ENCODE measurements at places on chromosomes 6 and 20.
A peak's percentile ranks its signal among the peaks of the same experiment; 100 is the strongest.

- DNase-seq, result no peak
Measured at GRCh38 chr6:116444092-116444491, 17.1 kb upstream of the CALHM6 start.

DNA sequence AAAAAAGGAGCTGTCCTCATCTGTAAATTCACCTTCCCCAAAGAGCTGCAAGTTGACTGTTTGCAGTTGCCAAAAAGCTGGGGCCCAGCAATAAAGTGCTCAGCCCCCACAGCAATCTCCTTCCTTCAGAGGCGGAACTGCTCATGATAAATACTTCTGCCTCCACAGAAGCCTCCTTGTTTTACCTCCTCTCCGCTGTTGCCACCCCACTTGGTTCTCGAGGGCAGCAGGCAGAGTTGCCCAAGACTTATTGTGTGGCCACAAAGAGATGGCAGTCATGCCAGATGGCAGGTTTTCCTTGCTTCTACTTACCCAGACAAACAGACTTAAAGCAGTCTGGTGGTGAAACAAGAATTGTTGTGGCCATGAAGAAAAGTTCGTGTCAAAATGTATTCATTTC lies 66.3 kb downstream of the SLX4IP start:
- peak; percentile 23 for DNase-seq

- DNase-seq, result no peak
Measured at GRCh38 chr20:61186771-61187472, 65.1 kb upstream of the CDH4 start.

- no peak for DNase-seq
Measured at GRCh38 chr6:54106727-54107126, 4.5 kb upstream of the MLIP start.

DNA sequence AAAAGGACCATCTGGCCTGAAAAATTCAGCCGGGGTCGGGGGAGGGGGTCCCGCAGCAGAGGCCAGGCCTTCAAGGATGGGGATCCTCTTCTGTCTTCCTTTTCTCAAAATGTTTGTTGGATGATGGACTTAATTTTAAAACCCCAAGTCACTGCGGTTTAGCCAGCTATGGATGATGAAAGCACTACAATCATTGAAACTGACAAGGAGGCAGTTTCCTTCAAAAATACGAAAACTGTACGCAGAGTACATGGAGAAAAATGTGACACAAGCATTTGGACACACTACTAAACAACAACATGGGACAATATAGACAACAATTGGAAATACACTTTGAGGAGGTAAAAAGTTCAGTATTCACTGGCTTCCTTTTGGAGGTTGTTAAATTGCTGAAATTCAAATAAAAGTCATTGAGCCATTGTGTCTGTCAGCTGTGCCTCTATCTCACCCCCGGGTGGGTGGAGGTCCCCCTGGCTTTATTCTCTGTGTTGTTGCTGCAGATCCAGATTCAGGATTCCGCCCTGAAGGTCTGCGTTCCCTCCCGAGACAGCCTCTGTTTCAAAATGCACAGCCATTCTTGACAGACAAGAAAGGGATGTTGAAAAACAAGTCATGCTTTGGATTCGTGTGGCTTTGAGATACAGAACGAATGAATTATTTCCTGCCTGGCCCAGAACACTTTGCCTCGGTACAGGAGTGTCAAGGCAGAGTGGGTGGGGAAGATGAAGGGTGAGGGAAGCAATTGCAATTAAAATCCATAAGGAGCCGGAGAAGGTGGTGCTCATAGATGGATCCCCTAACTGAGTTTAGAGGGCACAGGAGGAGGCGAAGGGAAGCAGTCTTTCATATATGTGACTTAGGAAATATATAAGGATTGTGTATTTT lies 118.2 kb downstream of the TTLL2 start:
- no peak for DNase-seq

DNA sequence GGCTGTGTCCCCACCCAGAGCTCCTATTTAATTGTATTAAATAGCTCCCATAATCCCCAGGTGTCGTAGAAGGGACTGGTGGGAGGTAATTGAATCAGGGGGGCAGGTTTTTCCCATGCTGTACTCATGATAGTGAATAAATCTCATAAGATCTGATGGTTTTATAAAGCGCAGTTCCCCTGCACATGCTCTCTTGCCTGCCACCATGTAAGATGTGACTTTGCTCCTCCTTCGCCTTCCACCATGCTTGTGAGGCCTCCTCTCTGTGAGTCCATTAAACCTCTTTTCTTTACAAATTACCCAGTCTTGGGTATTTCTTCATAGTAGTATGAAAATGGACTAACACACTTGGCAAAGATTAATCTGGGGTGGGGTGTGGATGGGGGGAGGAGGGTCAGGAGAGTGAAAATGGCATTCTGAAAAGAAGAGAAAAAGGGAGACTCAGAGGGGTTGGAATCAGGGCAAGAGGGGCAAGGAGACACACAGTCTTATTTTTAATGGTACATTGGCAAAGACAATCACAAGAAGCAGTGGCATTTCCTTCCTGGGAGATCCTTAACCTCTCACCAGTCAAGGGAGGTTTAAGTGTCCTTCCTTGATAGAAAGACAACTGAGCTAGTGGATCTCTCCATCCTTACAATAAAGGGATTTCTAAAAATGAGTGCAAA lies 37.5 kb upstream of the NOX3 start:
- DNase-seq, result no peak

GRCh38 chr6:45921691-45922281 lies 93.9 kb downstream of the CLIC5 start:
- DNase-seq, result no peak

GRCh38 chr20:19786311-19786710 lies 28.3 kb downstream of the RIN2 start:
- DNase-seq, result no peak

DNA sequence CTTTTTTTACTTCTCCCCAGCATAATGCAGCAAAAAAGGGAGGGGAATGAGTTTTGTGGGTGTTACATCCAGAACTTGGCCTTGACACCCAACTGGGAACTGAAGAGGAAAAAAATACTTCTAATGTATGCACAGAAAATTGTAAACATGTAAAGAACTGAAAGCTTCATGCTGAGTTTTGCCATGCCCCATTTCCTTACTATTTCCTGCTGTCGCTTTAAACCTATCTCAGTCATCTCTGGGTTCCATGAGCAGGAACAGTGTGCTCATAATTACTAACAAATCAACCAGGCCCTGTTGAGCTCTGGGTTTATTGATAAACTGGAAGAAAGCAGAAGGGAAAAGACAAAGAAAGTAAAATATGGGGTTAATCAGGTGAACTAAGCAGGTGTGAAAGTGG lies 14.2 kb downstream of the TFAP2B start:
- DNase-seq, result no peak

DNA sequence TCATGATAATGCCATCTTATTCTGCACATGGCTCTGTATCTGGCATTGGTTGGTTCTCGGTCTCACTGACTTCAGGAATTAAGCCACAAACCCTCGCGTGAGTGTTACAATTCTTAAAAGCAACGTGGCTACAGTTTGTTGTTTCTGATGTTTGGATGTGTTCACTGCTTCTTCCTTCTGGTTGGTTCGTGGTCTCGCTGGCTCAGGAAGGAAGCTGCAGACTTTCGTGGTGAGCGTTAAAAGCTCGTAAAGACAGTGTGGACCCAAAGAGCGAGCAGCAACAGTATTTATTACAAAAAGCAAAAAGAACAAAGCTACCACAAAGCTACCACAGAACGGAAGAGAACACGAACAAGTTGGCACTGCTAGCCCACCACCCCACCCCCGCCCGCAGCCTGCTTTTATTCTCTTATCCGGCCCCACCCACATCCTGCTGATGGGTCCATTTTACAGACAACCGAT lies 51.1 kb downstream of the MYLIP start:
- DNase-seq, result peak; percentile 75

- peak; percentile 74 for DNase-seq
Measured at GRCh38 chr6:15299430-15300131, 53.7 kb downstream of the JARID2 start.

DNA sequence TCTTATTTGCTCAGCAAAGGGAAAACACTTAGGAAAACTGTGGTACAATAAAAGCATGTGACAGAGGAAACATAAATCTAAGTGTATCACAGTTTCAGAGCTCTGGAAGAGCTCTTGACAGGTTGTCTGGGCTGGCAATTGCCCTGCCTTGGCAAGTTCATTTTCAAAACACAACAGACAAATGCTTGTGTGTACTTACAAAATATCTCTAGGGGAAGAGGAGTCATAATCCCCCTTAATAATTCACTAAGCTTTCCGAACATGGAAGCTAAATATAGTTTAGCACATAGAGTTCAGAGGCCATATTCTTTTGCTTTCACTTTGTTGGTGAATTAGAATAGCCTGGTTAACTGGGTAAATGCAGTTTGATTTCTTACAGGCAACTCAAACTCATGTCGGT lies 211.6 kb upstream of the THEMIS start:
- no peak for DNase-seq

GRCh38 chr6:135506270-135506997 lies 8.9 kb upstream of the AHI1 start:
- DNase-seq, result no peak

GRCh38 chr6:47109281-47109680 lies 67.1 kb upstream of the ADGRF1 start:
- no peak for DNase-seq

DNA sequence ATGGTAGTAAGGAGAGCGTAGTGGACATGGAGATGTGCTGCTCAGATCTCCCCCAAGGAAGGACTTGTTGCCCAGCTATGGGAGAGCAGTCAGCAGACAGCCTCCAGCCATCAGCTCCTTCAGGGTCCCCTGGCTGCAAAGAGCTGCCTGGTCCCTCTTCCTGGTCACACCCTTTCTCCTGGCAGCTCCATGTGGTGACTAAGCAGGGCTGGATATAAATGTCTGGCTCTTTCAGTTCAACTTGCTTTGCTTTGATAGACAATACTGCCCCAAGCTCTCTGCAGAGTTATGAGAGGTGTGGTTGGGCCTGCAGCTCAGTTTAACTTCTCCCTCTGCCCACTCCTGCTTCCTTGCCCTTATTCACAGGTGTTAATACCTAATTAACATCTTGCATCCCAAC lies 64.1 kb upstream of the DDR1 start:
- DNase-seq, result no peak

GRCh38 chr6:131657630-131658111 lies 20.6 kb downstream of the ENPP3 start:
- DNase-seq, result no peak

DNA sequence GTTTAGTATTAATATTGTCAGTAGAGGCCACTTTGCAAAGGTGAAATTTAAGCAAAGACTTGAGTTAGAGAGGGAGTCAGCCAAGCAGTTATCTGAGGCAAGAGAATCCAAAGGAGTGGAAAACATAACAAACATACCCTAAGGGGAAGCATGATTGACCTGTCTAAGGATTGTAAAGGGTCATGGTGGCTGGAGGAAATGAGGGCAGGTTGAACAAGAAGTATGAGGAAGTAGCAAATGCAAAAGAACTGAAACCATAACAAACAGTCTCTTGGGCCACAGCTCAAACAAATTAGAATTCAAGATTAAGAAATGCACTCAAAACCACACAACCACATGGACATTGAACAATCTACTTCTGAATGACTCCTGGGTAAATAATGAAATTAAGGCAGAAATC lies 103.2 kb downstream of the FBXO5 start:
- no peak for DNase-seq

- no peak for DNase-seq
Measured at GRCh38 chr6:90285042-90285481, 11.6 kb downstream of the BACH2 start.

DNA sequence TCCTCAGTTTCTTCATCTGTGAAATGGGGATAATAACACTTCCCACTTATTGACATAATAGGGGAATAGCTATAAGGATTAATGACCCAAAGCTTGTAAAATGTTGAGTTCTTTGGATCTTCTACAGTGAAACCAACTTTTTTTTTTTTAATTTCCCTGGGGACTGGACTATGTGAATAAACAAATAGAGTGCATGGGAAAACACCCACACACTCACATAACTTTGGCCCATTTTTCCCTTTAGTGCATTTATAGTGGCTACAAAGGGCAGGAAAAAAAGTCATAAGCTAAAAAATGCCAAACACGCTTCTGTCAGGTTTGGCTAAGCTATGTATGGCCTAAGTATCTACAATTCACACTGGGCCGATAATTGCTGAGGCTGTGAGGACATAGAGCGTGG lies 406.2 kb upstream of the JAG1 start:
- no peak for DNase-seq

- DNase-seq, result no peak
Measured at GRCh38 chr6:28269492-28269891, 2.5 kb downstream of the ZSCAN26 start.

GRCh38 chr6:16311763-16312162 lies 73.4 kb downstream of the GMPR start:
- DNase-seq, result no peak

DNA sequence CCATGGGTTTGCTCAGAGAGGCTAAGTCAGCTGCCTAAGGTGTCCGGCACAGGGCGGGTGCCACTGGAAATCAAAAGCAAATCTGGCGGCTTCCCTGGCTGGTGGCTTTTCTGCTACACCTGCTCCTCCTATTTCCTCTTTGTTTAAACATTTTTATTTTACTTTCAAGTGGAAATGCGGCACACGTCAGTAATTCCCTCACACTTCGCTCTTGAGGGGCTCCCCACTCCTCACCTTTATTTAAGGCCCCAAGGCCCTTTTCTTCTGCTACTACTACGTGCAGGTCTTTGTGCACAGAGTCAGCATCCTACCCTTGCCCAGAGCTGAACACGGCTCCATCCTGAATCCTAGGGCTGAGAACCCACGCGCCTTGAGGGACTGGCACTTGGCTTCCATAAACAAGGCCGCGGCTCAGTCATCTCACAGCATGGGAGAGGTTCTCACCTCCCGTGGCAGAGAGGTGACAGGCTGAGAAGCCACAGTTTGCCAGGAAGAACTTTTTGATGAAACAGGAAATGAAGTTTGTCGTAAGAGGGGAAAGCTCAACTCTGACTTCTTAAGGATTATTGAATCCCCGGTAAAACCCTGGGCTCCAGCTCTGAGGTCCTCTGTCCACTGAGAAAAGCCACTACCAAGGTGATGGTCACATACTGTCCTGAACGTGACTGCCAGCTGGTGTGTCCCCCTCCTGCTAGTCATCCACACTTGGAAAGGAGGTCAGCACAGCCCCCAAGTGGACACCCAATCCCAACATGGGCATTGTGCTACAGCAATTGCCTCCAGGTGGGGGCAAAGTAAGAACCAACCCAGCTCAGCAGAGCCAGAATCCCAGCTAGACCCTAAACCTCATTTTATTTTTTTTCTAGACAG lies 48.0 kb downstream of the NFATC2 start:
- peak; percentile 25 for DNase-seq

GRCh38 chr6:134511984-134512683 lies 194.2 kb upstream of the SGK1 start:
- no peak for DNase-seq

GRCh38 chr6:69774740-69775584 lies 21.8 kb downstream of the LMBRD1 start:
- no peak for DNase-seq

DNA sequence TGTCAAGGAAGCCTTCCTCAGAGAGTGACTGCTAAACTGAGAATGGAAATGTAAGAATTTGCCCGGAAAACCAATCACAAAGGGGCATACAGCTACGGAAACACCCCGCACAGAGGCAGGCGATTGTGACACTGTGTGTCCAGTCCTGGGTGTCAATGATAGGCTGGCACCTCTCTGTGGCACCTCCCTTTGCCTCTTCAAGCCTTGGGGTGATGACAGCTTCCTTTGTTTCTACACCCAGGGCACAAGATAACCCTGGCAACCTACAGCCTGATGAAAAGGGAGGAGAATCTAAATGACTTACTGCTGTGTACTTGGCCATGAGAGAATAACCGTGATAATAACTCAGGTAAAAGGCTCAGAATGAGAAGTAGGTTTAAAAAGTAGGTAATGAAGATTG lies 93.6 kb upstream of the SSTR4 start:
- DNase-seq, result no peak
